ENCODE measurements at places on chromosomes 13 and 19.

DNA sequence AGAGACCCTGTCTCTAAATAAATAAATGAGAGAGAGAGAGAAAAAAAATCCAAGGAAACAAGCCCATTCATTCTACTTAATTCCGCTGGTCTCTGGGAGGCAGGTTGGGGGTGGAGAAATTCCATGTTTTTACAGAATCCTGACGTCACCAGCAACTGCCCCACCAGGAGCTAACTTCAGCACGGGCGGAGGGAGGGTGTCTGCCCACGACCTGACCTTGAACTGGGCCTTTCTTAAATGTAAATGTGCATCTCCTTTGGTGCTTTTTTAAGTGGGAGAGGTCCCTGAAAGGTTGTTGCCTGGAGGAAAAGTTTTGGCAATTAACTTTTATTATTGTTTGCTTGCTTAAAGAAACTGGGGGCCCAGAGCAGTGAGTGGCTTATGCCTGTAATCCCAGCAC, 15.5 kb downstream of the KLF2 start:
- DNase-seq, result no peak

GRCh38 chr13:102311419-102311796, 90.4 kb downstream of the FGF14 start:
- no peak for DNase-seq

- peak; percentile 20 for DNase-seq
These were observed 1.3 kb upstream of the BSG start for GRCh38 chr19:570937-571565.

GRCh38 chr19:28435551-28436271, 777.2 kb downstream of the UQCRFS1 start:
- DNase-seq, result no peak

DNA sequence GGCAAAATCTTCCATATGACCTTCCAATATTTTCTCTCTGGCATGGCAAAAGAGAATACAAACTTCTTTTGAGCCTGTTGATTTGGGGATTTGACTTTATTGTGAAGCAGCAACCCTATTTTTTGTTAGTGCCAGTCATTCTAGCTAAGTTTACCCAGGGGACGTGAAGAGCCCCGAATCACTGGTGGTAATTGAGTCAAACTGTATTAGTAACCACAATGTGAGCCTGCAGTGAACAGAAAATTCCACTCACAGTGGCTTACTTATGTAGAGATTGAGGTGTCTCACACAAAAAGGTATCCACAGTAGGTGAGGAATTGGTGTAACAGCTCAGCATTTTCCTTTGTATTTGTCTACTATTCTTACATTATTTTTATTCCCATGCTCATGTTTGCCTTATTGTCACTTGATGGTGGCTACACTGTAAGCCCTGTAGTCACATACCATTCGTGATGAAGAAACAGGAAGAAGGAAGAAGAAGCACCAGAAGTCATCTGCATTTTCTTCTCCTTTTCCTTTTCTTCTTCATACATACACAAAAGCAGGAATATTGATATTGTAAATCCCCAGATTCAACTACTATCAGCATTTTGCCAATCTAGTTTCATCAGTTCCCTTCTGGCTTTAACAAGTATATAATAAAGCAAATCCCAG, 33.3 kb upstream of the MYCBP2 start:
- no peak for DNase-seq

GRCh38 chr13:31074756-31075155, 86.9 kb downstream of the HSPH1 start:
- DNase-seq, result no peak

DNA sequence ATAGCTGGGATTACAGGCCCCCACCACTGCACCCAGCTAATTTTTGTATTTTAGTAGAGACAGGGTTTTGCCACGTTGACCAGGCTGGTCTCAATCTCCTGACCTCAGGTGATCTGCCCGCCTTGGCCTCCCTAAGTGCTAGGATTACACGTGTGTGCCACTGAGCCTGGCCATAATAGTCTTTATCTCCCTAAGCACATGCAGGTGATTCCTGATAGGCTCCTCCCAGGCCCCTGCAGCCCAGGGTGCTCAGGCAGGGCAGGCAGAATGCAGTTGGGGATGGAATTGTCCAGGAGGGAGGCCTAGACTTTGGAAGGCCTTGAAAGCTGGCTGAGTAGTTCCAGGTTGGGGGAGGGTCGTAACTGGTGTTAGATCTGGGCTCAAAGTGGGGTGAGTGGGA, 8.5 kb downstream of the ZNF526 start:
- DNase-seq, result no peak

DNA sequence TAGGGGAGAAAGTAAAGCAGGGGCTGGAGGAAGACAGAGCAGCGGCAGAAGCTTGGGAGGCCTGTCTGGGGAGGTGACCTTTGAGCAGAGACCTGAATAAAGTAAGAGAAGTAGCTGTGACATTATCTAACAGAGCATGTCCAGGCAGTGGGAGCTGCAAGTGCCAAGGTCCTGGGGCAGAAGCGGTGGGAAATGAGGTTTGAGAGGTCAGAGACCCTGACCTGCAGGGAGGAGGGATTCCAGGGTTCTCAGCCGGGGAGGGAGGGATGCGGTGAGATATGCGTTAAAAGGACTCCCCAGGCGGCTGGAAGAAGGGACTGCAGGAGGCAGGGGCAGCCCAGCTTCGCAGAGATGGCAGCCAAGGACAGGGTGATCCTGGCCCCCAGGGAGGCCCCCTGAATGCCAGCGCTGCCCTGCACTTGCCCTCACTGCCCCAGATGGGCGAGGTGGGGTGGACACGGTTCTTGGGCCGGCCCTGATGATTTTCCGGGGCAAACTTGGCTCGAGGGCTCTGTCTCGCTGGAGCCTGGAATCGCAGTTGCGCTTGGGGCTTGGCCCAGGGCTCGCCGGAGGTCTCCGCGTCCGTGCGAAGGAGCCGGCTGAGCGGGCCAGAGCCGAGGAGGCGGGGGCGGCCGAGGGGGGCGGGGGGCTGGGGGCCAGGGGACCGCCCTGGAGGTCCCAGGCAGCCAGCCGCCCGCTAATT, 3.2 kb downstream of the CRLF1 start:
- DNase-seq, result no peak

GRCh38 chr13:77300176-77301037, 26.5 kb downstream of the MYCBP2 start:
- DNase-seq, result no peak

DNA sequence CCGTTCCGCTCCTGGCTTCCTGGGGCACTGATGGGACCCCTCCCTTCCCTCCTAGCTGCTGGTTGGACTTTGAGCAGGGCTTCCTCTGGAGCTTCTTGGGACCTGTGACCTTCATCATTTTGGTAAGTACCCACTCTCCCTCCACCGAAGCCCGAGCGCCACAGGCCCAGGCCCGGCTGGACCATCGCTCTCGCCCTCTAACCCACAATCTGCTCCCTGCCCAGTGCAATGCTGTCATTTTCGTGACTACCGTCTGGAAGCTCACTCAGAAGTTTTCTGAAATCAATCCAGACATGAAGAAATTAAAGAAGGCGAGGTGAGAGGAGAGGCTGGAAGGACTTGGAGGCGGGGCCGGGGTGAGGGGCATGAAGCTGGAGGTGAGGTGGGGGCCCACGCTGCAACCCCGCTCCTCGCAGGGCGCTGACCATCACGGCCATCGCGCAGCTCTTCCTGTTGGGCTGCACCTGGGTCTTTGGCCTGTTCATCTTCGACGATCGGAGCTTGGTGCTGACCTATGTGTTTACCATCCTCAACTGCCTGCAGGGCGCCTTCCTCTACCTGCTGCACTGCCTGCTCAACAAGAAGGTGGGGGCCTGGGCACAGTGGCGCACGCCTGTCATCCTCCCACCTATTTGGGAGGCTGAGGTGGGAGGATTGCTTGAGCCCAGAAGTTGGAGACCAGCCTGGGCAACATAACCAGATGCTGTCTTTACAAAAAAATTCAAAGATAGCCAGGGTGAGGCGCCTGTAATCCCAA, 12.3 kb downstream of the DDX39A start:
- no peak for DNase-seq

GRCh38 chr19:21314676-21315075, 14.5 kb downstream of the ZNF708 start:
- DNase-seq, result no peak

DNA sequence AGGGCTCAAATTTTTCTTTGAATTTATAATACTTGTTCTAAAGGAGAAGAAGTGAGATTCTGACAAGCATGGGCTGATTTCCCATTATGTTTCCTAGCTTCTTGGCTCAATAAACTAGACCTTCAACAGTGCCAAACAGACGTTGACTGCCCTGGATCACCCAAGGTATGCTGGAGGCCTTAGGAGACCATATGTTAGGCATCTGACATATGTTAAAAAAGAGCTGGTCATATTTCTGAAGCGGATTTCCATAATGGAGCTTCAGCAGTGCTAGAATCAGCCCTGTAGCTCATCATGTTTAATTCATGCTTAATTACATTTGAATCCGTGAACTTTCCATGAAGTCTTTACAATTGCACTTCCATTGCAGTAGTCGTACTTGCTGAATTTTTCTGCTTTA, 653.3 kb downstream of the DIAPH3 start:
- DNase-seq, result no peak

GRCh38 chr13:42071672-42072419, 23.4 kb downstream of the DGKH start:
- DNase-seq, result no peak

DNA sequence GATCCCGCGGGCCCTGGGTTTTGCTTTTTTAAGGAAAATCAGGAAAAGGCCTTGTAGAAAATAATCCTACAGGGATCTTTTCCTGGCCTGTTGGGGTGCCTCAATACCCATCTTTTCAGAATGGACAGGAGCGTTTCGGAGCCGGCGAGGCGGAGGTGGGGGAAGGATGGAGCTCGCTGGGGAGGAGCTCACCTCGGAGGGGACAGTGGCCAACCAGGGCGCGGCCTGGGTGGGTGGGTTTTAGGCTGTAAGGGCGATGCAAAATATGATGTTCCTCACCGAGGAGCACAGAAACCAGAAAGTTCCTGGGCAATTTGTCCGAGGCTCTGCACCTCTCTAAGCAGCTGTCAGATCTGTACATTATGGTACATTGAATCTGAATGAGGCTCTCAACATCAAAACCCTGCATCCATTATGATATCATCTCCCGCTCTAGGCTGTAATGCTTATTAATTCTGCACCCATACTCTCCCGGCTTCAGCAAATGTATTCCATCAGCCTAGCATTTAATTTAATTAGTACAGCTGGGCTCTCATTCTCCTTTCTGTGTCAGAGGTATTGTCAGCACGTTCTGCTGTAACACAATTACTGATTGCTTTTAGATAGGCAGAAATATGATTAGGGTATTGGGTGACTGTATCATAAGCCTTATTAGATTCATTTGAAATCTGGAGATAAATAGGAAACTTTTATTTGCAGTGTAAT, 90.3 kb upstream of the SOX1 start:
- DNase-seq, result no peak

- no peak for DNase-seq
These were observed 4.0 kb upstream of the TINCR start for GRCh38 chr19:5571777-5572176.

GRCh38 chr19:46006411-46006810, 11.1 kb downstream of the CCDC61 start:
- DNase-seq, result no peak

DNA sequence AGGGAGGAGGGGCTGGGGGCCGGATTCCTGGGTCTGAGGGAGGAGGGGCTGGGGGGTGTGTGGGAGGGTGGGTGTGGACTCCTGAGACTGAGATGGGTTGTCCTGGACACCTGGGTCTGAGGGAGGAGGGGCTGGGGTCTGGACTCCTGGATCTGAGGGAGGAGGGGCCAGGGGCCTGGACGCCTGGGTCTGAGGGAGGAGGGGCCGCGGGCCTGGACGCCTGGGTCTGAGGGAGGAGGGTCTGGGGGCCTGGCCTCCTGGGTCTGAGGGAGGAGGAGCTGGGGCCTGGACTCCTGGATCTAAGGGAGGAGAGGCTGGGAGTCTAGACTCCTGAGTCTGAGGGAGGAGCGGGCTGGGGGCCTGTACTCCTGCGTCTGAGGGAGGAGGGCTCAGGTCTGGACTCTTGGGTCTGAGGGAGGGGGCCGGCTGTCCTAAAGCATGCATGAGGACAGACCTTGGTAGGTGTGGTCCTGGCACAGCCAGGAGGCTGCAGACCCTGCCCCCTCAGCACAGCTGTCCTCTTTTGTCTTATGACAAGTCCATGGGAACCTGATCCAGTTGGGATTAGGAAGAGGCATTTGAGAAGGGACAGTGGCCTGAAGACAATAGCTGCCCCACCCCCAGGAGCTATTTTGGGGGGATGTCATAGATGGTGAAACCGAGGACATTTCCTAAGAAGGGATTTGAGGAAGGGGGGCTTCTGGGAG, 1.3 kb downstream of the TNNT1 start:
- no peak for DNase-seq

- no peak for DNase-seq
These were observed 13.9 kb upstream of the ZNF431 start for GRCh38 chr19:21127898-21128297.

- no peak for DNase-seq
These were observed 31.7 kb downstream of the DNAJC15 start for GRCh38 chr13:43054803-43055802.

GRCh38 chr13:95480131-95480545, 72.4 kb upstream of the CLDN10 start:
- DNase-seq, result no peak

- no peak for DNase-seq
These were observed 1.0 kb upstream of the CGB7 start for GRCh38 chr19:49058562-49058961.

DNA sequence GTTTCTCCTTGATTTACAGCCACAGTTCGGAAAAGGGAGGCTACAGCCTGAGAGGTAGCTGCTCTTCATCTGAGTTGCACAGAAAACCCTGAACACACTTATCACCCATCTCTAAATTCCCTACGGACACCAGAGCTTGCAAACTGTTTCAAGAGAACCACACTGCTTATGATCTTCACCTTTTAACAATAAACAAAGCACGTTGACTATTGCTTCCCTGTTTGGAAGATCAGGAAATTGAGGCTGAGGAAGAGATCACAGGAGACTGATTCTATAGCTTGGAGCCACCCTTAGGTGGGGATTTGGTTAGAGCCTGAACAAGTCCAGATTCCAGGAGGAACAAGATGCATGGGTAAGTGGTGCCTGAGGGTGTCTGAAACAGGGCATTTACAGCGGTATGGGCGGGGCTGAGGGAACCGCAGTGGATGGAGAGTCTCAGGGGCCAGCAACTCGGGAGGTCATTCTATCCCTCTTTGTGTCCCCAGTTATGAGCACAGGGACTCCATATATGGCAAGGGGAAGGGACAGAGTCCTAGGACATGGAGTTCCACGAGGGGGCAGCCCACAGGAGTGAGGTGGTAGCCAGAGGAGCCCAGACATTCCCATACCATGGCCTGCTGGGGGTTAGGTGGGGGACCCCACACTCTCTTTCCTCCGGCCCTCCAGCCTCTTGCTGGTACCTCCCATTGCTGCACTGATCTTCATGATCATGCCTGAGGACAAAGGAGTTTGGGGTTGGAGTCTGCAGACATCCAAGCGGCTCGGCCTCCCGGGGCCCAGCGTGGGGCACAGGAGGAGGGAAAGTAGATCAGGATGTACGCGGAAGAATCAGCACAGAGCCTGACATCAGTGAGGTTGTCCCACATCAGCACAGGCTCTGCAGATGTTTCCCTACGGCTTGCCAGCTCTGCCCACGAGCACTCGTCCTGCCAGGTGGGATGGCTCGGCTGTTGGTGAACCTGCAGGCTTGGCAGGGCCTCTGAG, 162.3 kb upstream of the ZNF536 start:
- DNase-seq, result no peak

GRCh38 chr19:18001777-18002345, 6.1 kb upstream of the ARRDC2 start:
- DNase-seq, result no peak

GRCh38 chr19:34274827-34275625, 20.7 kb downstream of the GARRE1 start:
- DNase-seq, result no peak
